ENCODE measurements at places on chromosomes 5 and 9.

DNA sequence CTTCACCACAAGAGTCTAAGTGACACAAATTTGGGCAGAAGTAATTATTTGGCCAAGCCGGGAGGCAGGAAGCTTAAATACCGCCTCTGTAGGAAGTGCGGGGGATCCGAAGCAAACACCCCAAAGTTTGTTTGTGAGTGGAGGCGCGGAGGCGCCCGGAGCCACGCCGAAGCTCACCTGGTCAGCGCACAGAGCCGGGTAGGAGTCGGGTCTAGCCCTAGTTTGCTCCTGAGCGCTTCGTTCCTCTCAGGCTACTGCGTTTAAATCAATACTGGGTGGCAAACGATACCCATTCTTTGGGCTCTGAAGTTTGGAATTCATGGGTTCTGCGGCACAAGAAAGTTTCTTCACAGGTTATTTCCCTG lies 855 bp downstream of the MCC start:
- DNase-seq = no peak

GRCh38 chr9:32723789-32724325 lies 59.5 kb upstream of the TMEM215 start:
- DNase-seq = no peak

DNA sequence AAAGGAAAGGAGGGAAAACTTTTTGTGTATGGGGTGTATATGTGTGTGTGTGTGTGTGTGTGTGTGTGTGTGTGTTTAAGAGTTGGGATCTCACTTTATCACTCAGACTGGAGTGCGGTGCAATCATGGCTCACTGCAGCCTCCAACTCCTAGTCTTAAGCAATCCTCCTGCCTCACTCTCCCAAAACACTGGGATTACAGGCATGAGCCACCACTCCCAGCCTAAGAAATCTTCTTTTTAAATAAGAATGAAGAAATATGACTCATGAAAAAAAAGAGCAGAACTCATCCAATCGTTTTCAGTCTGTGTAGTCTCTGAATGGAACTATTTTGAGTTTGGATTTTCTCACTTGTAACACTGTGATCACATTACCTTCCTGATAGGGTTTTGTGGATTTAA lies 601.5 kb downstream of the ACTL7B start:
- DNase-seq = no peak

DNA sequence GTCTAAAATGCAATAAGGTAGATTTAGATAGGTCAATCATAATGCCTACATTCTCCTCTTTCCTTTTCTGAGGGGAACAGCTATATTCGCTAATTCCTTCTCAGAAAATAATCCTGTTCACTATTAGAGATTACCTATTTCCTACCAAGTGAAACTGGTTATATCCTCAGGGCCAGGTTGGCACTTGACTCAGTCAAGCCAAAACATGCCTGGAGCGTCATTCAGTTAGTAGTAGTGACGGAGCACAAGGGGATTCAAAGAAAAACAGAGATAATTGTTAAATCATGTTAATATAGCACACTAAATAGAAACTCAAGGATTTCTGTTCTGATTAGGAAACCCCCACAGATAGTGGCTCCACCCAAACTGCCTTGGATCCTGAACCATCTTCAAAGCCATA lies 515.4 kb upstream of the PTPRD start:
- no peak for DNase-seq
